CD4-positive, alpha-beta T cell treated with Interleukin-17A for 4 hours (primary cell): ENCODE measurements at places on chromosomes 2 and 18.
A peak's percentile ranks its signal among the peaks of the same experiment; 100 is the strongest.

DNA sequence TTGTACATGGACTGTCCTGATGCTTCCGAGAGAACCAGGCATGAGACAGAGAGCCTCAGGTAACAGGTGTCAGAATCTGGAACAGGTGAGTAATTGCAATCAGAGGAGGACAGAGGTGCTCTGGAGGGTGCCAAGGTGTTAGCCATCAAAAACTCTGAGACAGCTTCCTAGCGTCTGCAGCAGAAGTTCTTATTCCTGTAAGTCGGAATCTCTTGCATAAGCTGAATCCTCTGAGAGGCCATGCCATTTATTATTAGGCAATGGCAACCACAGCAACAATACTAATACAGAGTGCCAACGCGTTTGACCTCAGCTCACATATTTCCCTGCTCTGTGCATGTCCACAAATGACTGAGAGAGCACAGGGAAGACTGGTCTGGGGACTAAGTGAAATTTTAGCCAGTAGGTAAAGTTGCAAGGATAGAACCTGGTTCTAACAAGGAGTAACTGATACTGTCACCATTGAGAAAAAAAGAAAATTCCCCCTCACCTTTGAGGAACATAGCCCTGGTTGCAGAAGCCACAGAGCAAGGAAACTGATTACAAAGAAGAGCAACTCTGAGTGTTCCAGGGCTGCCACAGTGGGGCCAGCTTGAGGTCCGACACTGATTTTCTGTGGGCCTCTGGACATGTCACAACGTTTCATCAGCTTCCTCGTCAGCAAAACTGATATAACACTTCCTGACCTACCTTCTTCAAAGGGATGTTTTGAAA, 55.1 kb upstream of the ACSL3 start:
- no peak for DNase-seq

DNA sequence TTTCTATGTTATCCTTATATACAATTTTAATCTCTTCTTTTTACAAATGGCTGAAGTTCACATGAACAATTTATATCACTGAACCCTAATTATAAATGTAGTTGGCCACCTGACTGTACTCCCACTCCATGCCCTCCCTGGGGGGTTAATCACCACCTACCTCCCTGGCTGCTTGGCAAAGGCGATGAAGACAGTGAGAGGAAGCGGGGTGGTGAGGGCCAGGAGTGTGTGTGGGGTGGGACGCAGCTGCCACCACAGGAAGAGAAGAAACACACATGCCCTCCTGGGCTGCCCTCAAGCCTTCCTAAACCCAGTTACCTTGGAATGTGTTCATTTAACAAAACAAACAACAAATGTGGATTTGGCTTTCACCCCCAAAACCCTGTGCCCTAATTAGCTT, 87.0 kb upstream of the REV1 start:
- DNase-seq = no peak

GRCh38 chr2:64551851-64552250, 27.7 kb downstream of the AFTPH start:
- no peak for DNase-seq

DNA sequence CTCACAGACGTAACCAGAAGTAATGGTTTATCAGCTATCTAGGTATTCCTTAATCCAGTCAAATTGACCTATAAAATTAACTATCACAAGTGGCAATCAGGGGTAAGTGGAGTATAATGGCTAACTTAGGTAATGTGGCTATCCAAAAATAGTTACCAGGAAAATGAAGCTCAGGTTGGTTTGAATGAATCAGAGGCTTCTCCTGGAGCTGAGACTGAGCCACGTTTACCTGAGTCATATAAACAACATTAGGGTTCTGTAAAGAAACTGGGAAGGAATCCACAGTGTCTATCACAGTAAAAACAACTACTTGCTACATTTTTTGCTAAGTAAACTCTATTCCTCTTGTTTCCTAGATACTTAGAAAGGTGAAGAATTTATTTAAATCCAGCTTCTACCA, 236.0 kb upstream of the SPHKAP start:
- DNase-seq = no peak

DNA sequence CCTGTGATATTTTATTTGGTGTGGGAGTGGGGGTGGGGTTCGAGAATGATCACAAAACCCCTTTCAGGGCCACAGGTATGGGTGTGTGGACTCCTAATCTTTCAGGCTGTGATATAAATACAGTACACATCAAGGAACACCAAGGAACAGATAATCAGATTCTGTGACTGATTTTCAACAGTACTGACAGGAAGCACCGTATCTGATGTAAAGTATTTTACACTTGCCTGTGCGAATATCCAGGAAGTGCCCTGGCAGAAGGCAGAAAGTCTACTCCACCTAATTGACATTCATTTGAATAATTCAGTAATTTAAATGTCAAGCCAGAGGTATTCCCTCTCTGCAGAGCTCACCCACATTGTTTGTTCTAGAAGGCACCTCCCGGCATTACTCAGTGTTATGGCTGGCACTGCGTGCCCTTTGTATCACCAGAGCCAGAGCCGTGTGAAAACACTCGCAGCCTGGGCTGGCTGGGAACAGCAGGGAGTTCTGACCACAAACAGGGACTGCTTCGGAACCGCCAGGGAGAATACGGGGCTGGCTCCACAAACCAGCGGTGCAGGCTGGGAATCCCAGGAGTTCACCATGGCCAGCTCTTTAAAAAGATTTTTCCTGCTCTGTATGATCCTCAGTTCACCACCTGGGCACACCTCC, 91.8 kb downstream of the ACVR1 start:
- peak; percentile 20 for DNase-seq

DNA sequence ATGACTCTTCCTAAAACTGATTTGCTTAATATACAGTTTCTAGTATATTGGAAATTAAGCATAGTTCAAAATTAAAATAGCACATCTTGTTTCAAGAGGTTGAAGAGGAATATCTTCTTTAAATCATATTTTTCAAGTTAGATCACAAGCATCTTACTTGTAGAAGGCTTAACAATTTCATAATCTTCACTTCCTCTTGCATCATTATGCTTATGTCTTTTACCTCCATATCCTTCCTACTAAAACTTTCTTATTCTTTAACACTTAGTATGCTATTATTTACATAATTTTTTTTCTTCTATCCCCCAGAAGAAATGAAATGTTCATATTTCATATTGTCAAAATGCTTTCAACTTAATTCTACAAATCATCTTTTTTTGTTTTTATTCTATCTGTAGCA, 1354.9 kb upstream of the TMEFF2 start:
- DNase-seq = no peak

GRCh38 chr2:240997141-240997855, 1.1 kb upstream of the SNED1 start:
- DNase-seq = no peak

- DNase-seq = no peak
These were observed 205.8 kb downstream of the INSIG2 start for GRCh38 chr2:118294063-118294462.

DNA sequence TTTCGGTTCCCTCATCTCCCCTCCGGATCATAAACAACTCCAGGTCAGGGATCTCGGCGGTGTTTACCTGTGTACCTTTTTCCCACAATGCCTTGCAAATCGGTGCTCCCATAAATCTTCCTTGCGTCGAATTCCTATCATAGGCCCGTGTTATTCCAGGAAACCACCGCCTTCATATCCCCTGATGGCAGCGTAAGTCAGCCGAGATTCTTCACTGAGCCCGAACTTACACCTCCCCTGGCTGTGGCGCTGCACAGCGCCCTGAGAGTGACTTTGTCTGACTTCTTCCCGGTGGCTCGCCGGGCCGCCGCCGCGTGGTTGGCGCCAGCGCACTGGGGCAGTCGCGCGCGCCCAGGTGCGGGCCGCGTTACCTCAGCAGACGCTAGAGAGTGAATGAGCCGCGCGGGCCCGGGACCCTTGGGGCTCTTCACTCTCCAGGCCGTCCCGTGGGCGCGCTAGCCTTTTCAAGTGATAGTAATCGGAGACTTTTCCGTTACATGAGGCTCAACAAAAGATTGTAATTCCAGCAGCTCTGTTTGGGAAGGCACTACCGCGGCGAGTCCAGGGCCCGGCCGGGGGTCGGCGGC, 101.6 kb downstream of the SPTBN1 start:
- peak; percentile 85 for DNase-seq

DNA sequence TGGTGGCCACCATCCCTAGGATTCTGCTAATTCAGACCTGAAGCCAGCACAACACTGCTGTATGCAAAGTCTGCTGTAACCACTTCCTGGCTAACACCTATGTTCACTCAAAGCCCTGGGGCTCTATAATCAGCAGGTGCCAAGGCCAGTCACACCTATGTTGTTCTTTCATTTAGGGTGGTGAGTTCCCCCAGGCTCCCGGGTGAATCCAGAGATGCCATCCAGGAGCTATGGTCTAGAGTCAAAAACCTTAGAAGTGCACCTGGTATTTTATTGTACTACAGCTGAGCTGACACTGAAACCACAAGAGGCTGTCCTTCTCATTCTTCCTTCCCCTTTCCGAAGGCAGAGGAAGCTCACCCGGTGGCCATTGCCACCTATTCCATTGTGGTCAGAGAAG, 46.2 kb upstream of the CCDC141 start:
- peak; percentile 33 for DNase-seq

DNA sequence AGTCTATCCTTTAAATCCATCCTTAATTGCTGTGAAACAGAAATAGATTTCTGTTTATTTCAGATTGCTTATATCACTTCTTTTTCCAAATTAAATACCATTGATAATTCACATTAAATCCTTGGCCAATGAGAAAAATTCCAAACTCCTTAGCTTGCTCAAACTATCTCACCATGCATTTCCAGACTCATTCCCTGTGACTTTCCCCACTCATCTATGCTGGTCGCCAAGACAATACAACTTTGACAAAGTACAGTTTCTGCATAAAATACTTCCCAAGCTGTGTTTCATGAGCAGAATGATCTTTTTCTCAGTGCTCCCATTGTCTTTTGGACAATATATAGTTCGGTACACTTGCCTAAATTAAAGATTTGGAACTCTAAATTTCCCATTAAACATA, 575.6 kb downstream of the CPS1 start:
- DNase-seq = no peak

DNA sequence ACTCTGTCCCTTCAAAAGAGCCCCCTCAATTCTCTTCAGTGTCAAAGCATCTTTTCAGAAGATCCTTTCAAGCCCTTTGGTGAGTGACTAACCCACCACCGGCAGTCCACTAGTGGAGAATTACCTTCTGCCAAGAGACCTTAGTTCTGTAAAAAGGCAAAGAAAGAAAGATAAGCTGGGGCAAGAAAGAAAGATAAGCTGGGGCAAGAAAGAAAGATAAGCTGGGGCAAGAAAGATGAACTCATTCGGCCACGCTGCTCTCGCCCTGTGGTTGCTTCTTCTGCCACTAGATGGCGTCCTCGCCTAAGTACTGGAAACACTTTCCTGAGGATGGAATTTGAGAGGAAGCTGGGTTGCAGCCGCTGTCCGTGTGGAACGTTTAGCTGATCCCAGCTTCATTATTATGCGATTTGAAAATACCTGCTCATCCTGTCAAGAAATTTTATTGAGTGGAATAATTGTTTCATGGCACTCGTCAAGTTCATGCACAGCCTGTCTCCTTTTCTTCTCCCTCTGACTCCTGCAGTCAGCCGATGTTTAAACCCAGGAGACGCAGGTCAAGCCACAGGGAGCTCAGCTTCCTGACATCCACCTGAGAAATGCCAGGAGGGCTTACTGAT, 17.3 kb upstream of the ANXA4 start:
- peak; percentile 89 for DNase-seq

DNA sequence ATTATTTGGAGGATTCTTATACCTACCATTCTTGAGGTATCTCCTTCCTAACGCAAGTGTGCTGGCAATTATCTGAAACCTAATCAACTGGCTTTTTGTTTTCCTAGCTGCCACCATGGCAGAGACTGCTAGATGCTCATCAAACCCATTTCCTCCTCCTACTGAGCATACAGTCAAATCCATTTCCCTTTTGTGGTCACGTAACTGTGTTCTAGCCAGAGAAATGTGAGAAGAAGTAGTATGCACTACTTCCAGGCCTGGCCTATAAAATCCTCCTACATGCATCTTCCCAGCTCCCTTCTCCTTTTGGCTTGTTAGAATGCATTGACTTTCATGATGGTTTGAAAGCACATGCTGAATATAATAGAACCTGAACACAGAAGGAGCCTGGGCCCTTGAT, 494.1 kb upstream of the MEIS1 start:
- DNase-seq = no peak

DNA sequence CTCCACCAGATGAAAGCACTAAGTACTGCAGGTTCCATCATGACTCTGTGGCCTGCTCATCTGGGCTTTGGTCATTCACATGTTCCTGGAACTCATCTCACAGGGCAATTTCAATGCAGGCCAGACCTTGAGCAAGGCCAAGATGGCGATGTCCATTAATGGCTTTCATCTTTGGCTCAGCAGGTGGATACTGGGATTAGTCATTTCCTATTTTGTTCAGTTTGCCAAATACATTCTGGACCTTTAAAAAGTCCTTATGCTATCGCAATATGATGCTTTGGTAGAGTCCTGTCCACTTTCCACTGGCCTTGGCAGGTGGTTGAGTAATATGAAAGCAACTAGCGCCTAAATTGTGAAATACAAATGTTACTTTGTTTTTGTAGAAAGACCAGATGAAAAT, 170.1 kb upstream of the REV1 start:
- DNase-seq = no peak

- DNase-seq = no peak
These were observed 833.8 kb upstream of the PIK3C3 start for GRCh38 chr18:41121116-41121826.

DNA sequence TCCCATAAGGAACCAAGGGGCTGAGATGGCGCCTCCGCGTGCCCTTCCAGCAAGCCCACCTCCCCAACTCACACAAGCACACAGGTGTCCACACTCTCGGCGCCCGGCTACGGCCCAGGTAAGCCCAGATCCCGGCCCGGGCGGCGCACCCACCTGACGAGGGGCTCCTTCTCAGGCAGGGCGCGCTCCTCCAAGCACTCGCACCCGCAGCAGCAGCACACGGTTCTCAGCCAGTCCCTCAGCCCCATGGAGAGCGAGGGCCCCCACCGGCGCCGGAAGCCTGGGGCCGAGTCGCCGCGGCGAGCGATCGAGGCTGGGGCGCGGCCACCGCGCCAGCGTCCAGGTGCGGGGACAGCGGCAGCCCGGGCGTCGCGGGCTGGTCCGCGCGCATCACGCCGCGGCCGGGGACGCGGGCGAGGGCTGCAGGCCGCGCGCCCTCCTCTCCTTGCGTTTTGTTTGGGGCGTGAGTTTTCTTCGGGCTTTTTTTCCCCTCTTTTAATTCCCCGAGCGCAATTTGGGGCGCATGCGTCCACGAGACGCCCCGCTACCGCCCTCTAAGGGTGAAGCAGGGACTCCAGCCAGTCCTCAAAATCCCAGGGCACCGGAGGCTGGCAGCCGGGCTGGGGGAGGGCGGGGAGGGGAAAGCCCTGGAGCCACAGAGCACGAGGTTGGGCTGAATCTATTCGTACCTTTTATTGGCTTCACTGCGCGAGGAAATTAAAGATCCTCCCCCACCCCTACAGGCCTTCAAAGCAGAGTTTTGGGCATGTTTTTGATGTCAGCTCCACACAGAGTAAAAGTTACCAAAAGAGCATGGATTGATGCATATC, at the start of gene MREG:
TSS of gene MREG (minus strand) at position 472 of the 830 bp plus-strand sequence. CDS start at position 248, 224 bp downstream.
- DNase-seq = peak; percentile 86

DNA sequence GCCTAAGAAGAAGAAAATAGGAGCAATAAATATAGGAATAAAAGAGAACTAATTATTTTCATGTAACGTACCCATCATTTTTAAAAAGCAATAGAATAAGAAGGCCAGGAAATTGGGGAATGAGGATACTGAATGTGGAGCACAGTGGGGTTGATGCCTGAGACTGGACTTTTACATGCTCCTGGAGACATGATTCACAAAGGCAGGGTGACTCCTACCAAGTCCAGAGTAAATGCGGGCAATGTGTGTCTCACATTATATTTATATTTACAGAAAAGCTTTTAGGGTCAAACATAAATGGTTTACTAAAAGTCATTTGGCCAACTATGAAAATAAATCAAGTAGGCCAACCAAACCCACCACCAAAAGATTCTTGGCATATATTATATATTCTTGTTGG, 87.9 kb upstream of the COL5A2 start:
- DNase-seq = no peak
